ENCODE measurements at places on chromosomes 12 and 14. TPM values are rescaled to one million over a fixed set of nuclear protein-coding genes. Genes with fewer than 3 reads are reported as not detected.
A peak's percentile ranks its signal among the peaks of the same experiment; 100 is the strongest.

DNA sequence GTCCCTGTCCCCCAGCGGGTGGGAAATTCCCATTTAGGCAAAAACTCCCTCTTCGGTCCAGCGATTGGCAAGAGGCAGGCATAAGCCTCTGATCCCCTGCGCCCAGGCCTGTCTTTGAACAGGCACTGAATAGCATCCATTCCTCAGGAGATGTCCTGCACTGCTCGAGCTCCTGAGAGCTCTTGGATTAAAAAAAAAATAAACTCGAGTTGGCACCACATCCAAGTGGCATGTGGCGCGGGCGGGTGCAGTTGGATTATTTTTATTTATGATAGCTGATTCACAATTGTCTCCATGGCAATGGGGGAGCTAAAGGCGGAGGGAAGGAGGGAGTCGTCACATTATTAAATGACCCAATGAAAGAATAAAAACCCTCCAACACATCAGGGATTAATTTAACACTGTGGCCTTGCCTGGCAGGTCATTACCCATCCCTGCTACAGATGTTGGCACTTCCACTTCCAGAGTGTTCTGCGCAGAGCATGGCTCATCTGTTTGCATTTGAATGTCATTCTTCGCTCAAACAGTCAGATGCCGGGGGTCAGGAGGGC lies 207.2 kb downstream of the AACS start:
- H3K4me1 ChIP-seq = no peaks in the 10 kb centered on the region
- H3K27me3 ChIP-seq = no peaks in the 10 kb centered on the region
- H3K27ac ChIP-seq = no peak overlapping the region
- no peak for DNase-seq
- H3K36me3 ChIP-seq = no peaks in the 10 kb centered on the region

- no peaks in the 10 kb centered on the region for H3K27me3 ChIP-seq
- H3K4me1 ChIP-seq = no peaks in the 10 kb centered on the region
- H3K27ac ChIP-seq = no peak overlapping the region
- DNase-seq = no peak
- no peak overlapping the region for H3K4me3 ChIP-seq
- H3K36me3 ChIP-seq = no peaks in the 10 kb centered on the region
These were observed 11.7 kb upstream of the ERC1 start for GRCh38 chr12:979349-979748.

DNA sequence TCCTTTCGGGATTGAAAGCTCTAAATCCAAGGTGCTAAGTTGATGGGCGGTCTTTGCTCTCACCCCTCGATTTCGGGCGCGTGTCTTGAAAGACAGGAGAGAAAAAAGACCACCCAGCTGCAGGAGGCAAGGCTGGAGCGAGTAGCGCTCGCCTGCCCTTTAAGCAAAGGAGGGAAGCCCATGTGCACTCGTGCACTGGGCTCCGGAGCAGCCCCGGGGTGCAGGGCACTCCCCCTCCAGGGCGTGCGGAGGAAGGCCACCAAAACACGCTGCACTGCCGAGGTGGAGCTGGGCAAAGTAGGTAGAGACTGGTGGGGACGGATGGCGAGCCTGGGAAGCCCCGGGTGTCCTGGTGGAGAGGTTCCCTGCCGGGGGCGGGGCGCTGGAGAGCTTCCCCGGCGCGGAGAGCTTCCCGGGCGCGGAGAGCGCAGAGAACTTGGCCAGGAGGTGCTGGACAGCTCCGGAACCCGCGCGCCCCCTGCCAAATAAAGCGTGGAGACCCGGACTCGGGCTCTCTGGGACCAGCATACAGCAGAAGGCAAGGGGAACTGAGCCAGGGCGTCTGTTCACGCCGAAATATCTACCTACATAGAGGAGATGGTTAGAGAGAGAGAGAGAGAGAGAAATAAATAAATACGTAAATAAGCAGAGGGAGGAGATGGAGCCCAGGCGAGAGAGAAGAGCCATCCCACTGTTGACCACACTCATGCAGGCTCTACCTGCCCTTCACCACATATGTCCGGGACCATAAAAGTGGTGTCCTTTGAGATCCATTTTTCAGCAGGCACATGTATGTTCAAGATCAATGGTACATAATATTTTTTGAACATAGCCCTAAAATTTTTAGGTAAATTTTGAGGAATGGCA lies 662 bp upstream of the NELL2 start:
- peak; percentile 86 for DNase-seq
- H3K4me1 ChIP-seq = no peaks in the 10 kb centered on the region
- H3K4me3 ChIP-seq = peak overlapping the region; percentile 54
- no peaks in the 10 kb centered on the region for H3K36me3 ChIP-seq

GRCh38 chr12:57016348-57016747 lies at the start of gene TAC3:
TSS of gene TAC3 (minus strand) at chr12:57016529. CDS start at chr12:57015797, 732 bp downstream.
- H3K27ac ChIP-seq = no peak within 1 kb of the TSS
- no peaks in the 10 kb centered on the region for H3K27me3 ChIP-seq
- no peaks in the 10 kb centered on the region for H3K4me1 ChIP-seq
- no peaks in the 10 kb centered on the region for H3K36me3 ChIP-seq
- DNase-seq = no peak

DNA sequence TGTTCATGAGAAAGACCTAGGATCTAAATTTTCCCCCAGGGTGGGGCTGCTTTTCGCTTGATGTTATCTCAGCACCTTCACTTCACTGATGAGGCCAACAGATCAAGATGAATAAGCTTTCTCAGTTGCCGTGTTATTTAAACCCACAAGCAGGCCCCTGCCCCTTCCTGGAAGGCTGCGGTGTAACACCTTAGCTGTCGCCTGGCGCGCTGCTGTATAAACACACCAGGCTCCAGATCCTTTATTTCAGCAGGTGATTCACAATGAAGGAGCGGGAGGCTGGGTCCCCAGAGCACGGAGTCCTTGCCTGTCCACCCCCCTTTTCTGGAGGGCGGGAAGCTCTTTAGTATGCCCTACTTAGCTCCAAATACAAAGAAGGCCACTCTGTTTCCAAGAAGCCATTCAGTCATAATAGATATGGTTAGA lies 515.4 kb downstream of the FUT8 start:
- DNase-seq = peak; percentile 30
- no peaks in the 10 kb centered on the region for H3K4me1 ChIP-seq
- H3K27ac ChIP-seq = no peak overlapping the region
- no peaks in the 10 kb centered on the region for H3K27me3 ChIP-seq

GRCh38 chr14:36021030-36021422 lies 155.5 kb downstream of the PTCSC3 start:
- no peak overlapping the region for H3K27ac ChIP-seq
- no peaks in the 10 kb centered on the region for H3K36me3 ChIP-seq
- no peaks in the 10 kb centered on the region for H3K27me3 ChIP-seq
- H3K4me3 ChIP-seq = no peak overlapping the region
- no peak for DNase-seq

Gene ASCL1
- total RNA-seq = not detected
